ENCODE measurements at places on chromosomes 4 and X. TPM values are rescaled to one million over a fixed set of nuclear protein-coding genes. Genes with fewer than 3 reads are reported as not detected.

The HELT gene
- total RNA-seq, result not detected

The XAGE1B gene
- not detected for total RNA-seq

The GUCY1A1 gene
- not detected for total RNA-seq

The FGG gene
- not detected for total RNA-seq

The UGT8 gene
- not detected for total RNA-seq

The SLC26A1 gene
- total RNA-seq, result 0.34 TPM

The UGDH gene
- total RNA-seq, result 27.3 TPM

The SLC25A6 gene
- total RNA-seq, result 211 TPM

The PHOX2B gene
- not detected for total RNA-seq

The TMEM156 gene
- 43.3 TPM for total RNA-seq

The SPIN2A gene
- 0.95 TPM for total RNA-seq

The NXF3 gene
- not detected for total RNA-seq

The RBM46 gene
- total RNA-seq, result not detected

The NAA11 gene
- total RNA-seq, result not detected

The TRIM61 gene
- 5.1 TPM for total RNA-seq

The UBE2A gene
- total RNA-seq, result 63.3 TPM

The CT45A10 gene
- not detected for total RNA-seq

The TMEM47 gene
- not detected for total RNA-seq

The HMGN5 gene
- 0.83 TPM for total RNA-seq

The HS6ST2 gene
- 1.3 TPM for total RNA-seq

The PLK4 gene
- 38.1 TPM for total RNA-seq

The CTSO gene
- total RNA-seq, result 3.8 TPM

The CT45A2 gene
- total RNA-seq, result not detected

The GLOD5 gene
- not detected for total RNA-seq

The SLC2A9 gene
- total RNA-seq, result 3.2 TPM

The OTC gene
- total RNA-seq, result not detected

The MSANTD1 gene
- total RNA-seq, result 2.1 TPM

The FRAS1 gene
- not detected for total RNA-seq

The SORBS2 gene
- total RNA-seq, result not detected

The NAAA gene
- 28.4 TPM for total RNA-seq

The DNAAF6 gene
- total RNA-seq, result not detected

The PRR32 gene
- not detected for total RNA-seq

The FAM53A gene
- total RNA-seq, result 1.9 TPM

The MSX1 gene
- total RNA-seq, result not detected

The CT47B1 gene
- not detected for total RNA-seq

The RTL3 gene
- not detected for total RNA-seq

The HDX gene
- 3.7 TPM for total RNA-seq

The CABS1 gene
- total RNA-seq, result not detected

The LARP1B gene
- total RNA-seq, result 17.4 TPM

The FGFBP2 gene
- 7.0 TPM for total RNA-seq

The PRSS12 gene
- total RNA-seq, result not detected

The ALB gene
- not detected for total RNA-seq

The L1CAM gene
- total RNA-seq, result 9.7 TPM

The FGF2 gene
- total RNA-seq, result 0.96 TPM

The MAGEA9B gene
- total RNA-seq, result not detected

The DDIT4L gene
- 2.4 TPM for total RNA-seq

The HMX1 gene
- not detected for total RNA-seq

The CDS1 gene
- total RNA-seq, result 0.05 TPM

Measured in T-helper 1 cell treated with Interleukin-12 subunit alpha and Interleukin-12 subunit beta and Interleukin-4 antibody, amounts not matched to agents 30 ng/mL and 1 ng/mL, for 36 hours (primary cell).